Cerebellar cortex (tissue), 1 donor: ENCODE measurements at places on chromosomes 13 and 19.

GRCh38 chr19:51461723-51462161 is 3.5 kb upstream of the SIGLEC8 start:
- DNase-seq, result no peak

- DNase-seq, result no peak
These were observed 1620.6 kb upstream of the MIR17HG start for GRCh38 chr13:89726690-89727435.

- no peak for DNase-seq
These were observed 316.9 kb upstream of the TSHZ3 start for GRCh38 chr19:31666126-31666525.

DNA sequence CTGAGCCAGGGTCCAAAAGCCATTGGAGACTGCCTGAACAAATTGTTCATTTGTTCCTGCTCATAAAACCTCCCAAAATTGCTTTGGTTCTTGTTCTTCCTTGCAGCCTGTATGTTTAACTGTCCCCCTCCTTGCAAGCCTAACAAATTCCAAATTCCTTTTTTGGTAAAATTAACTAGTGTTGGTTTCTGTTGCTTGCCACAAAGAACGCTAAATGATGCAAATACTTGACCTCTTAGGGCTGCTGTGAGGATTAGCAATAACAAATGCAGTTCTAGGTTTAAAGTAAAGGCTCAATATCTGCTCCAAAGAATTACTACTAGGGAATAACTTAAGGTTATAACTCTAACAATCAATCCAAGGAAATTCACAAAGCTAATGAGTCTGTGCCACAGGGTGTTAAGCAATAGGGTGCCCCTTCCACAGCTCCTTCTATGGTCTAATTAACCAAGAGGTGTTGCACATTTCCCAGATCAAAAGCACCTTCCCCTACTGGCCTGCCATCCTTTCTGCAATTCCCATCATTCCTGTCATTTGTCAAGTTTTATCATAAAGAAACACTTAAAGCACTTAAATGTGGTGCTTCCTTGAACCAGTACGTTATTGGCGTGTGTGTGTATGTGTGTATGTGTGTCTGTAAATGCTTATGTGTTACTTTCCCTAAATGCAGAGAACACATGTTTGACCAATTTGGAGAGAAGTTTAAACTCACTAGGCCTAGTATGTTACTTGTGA is 110.2 kb downstream of the RAP2A start:
- DNase-seq, result no peak

DNA sequence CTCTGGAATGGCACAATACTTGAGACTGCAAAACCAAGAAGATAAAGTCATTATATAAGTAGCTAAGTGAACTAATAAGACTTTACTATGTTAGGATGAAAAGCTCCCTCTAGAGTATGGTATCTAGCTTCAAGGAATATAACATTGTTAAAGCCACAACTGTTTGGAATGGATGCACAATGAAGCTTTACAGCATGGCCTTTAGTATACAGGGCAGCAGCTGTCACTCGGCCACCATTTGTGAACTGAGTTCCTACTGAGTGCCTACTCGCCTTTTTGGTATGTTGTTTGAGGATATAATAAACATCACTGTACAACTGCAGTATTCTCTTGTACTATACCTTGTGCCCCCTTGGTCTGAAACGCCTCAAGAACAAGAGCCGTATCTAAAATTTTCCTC is 6.8 kb downstream of the ALG5 start:
- no peak for DNase-seq

DNA sequence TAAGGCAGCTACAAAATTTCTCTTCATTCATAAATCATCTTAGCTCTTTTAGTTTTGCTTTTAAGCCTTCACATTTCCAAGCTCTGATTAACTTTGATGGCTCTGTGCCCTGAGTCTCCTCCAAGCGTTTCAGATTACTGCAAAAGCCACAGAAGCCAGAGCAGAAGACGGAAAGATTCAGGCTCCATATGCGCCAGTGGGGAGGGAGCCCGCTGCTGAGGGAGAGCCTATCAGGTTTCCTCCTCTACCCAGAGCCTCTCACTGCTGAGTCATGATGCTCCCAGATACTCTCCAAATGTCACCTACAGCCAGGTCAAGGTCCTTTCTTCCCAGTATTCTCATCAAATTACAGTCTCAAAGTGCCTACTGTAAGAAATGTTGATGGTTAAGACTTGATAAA is 193.6 kb downstream of the RAP2A start:
- peak; percentile 5 for DNase-seq

DNA sequence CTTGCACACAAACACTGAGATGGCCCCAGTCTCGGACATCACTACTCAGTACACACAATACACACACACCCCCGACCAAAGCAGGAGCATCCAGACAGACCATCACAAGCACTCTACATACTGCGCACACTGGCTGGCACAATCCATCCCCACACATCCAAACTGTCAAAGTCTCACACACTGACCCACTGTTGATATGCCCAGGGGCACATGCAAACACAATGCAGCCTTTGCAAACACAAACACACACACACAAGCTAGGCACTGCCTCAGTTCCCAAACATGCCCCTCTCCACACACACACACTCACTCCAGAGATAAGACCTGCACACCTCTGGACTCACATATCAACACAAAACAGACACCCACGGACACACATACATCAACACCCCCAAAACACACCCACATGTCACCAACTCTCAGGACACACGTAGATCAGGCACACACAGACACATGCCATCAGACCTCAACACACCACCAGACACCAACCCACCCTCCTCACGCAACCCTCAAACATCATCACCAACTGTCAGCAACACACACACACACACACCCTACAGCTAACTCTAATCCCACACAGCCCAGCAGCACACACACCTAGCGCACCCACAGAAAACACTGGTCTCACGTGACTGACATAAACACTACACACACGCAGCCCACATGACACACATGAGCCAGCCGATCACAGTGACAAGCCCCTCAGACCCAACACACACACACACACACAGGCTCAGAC is 1.9 kb downstream of the BBC3 start:
- DNase-seq, result peak; percentile 66

DNA sequence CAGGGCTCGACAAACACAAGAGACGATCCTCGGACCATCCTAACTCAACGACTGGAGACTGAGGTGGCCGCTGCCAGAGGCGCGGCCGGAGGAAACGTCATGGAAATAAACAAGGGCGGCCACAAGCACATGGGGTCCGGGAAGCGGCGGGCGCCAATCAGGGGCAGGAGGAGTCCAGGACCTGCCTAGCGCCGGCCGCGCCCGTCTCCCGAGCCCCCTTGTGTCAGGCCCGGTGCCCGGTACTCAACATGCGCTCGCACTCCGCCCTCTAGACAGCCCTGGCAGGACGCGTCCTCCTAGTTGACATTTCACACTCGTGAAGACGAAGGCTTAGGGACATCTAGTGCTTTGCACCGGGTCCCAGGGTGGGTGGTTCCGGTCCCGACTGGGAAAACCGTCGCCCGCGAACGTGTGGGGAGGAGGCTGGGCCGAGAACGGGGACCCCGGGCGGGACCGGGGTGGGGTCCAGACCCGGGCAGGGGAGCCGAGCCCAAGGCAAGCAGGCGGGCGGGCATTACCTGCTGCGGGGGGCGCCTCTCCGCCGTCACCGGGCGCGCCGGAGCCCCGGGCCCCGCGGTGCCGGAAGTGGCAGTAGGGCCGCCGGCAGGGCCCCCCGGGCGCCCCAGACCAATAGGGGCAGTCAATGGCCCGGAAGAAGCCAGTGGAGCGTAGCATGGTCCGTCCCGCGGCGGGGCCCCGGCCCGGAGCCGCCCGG is 442 bp downstream of the REXO1 start:
- DNase-seq, result no peak

- no peak for DNase-seq
These were observed 313.2 kb downstream of the UQCRFS1 start for GRCh38 chr19:28899703-28900102.

DNA sequence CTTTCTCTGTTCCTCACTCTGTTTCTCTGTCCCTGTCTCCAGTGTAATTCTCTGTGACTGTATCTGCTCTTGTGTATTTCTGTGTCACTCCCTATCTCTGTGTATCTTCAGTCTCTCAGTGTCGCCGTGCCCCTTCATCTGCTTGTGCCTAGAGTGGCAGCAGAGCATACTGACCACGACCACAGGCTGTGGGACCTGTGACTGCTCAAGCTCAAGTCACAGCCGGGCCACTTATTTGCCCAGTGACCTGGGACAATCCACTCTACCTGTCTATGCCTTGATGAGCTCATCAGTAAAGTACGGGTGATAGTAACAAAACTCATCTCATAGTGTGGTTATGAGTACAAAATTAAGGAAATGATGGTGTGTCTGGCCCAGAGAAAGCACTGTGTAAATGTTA is 8.7 kb downstream of the TMEM147 start:
- no peak for DNase-seq

DNA sequence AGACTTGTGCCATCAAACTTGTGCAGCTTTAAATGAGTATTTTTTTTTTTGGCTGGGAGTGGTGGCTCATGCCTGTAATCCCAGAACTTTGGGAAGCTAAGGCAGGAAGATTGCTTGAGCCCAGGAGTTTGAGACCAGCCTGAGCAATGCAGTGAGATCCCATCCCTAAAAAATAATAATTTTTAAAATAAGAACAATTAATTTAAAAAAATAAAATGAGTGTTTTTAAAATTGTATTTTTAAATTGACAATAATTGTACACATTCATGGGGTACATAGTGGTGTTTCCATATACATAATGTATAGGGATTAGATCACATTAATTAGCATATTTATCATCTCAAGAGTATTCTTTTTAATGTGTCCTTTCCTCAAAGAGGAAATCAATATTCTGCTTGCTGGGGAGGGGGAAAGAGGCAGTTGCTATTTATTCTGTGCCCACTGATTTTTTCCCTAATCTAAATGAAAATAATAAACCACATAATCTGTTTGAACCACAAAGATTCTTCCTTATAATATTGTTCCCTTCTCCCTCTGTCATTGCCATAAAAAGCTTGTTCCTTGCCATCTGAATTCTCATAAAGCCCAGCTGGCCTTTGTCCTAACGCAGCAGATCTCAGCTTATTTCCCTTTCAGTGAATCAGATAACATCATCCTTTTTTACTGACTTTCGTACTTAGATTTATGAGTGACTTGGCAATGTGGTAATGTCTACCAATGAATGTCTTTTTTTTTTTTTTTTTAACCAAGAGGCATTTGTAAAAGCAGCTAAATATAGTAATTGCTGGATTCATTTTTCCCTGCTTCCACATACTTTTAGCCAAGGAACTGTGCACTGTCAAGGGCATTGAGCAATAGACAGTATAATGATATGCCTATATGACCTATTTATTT is 81.8 kb upstream of the RUBCNL start:
- DNase-seq, result no peak

- no peak for DNase-seq
These were observed 273.4 kb downstream of the DCLK1 start for GRCh38 chr13:35857769-35858168.

DNA sequence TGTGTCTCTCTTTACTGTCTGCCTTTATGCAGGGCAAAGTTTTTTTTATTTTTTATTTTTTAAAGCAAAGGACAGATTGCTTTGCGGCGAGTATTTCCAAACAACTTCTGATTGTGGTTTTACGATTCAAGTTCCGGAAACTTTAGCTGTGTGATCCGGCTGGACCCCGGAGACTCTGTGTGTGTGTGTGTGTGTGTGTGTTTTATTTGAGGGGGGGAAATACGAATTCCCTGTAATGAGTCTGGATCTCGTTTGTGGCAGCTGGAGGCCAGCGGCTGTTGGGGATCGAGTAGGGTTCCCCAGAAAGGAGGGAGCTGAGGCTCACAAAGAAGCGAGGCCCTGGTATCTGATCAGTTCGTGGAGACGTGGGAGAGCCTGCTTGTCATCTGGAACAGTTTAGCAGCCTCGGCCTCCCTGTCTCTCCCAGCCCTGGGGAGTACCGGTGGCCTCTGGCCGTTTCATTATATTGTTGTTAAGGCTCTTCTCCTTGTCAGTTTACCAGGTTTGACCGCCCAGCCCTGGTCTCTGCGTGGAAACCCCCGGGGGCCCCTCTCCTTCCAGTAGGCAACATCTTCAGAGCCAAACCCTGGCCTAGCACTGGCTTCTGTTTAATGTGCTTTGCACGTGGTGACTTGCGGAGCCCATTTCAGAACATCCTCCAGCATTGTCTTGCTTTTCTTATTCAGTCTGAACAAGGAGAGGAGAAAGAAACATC is 1.3 kb downstream of the FARP1 start:
- no peak for DNase-seq

GRCh38 chr19:5903624-5904351 is at the start of gene NDUFA11:
NDUFA11 (minus strand) TSS chr19:5903790; CDS start chr19:5903708, 82 bp downstream.
- no peak for DNase-seq

- DNase-seq, result no peak
These were observed 75.1 kb downstream of the COL4A2 start for GRCh38 chr13:110382229-110382628.

- DNase-seq, result no peak
These were observed 9.3 kb upstream of the LAIR1 start for GRCh38 chr19:54373781-54374631.

DNA sequence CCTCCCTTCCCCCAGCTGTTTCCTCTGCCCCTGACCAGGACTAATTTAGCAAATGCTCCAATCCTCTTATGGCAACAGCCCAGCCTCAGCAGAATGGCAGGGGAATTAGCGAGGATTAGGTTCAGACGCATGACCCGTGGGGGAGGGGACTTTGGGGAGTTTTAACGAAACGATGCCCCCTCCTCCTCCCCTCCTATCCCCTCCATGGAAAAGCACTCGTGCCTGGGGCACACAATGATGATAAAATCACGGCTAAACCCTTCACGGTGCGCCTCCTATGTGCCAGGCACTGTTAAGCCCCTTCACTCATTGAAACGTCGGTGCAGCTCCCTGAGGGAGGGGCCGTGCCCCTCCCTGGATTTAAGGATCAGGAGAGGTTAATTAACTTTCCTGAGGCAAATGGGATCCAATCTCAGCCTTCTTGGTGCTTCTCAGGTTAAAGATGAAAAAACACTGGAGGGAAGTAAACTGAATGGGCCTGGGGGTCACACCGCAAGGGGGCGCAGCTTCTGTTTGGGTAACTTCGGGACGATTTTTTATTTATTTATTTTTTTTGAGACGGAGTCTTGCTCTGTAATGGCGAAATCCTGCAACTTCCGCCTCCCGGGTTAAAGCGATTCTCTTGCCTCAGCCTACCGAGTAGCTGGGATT is 10.1 kb upstream of the TPRX2 start:
- DNase-seq, result peak; percentile 50

DNA sequence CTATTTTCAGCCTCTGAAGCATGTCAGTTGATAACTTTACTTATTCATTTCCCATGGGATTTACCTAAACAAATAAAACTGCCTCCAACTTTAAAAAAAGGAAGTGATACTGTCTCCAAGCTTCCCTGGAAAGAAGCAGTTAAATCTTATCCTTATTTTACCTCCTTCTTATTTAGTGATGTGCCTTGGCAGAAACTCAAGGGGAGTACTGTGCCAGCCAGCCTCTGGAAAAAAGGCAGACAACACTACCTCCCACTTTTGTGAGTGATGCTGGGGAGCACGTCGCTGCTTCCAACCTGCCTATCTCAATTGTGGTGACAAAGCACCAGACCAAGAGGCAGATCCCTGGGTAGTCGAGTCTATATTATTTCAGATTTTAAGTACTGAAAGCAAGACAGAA is 765.6 kb downstream of the DIAPH3 start:
- DNase-seq, result no peak

- no peak for DNase-seq
These were observed 1.4 kb upstream of the RAB20 start for GRCh38 chr13:110562696-110563462.

GRCh38 chr19:35149463-35149862 is 5.1 kb upstream of the FXYD5 start:
- DNase-seq, result no peak
